NCI-H2081 treated with DMSO at 0.1 percent for 48 hours (cell line): ENCODE measurements at places on chromosomes 1 and 21.

- no peak for DNase-seq
These were observed 254.4 kb upstream of the GJB5 start for GRCh38 chr1:34500451-34500850.

DNA sequence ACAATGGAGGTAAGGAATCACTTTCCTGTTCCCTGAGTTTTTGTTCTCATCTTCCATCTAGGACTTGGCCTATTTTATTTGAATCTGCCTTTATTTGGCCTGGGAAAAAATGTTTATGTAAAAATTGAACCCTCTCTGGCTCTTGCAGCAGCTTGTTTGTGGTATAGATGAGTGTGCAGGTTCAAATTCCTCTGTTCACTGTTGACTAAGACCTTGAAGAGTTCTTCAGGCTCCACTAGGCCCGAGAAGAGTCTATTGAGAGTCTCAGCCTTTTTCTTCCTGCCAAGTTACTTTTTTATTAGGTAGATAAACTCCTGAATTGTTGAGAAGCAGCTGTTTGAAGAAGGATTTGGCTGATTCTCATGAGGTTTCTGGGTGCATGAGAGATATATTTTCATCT is 248.8 kb upstream of the ADGRL2 start:
- DNase-seq = no peak

- DNase-seq = no peak
These were observed 8.5 kb downstream of the HLX start for GRCh38 chr1:220887520-220888416.

- DNase-seq = no peak
These were observed 19.5 kb upstream of the ETV3 start for GRCh38 chr1:157157501-157158190.
